ENCODE measurements at places on chromosomes 12 and 14.

DNA sequence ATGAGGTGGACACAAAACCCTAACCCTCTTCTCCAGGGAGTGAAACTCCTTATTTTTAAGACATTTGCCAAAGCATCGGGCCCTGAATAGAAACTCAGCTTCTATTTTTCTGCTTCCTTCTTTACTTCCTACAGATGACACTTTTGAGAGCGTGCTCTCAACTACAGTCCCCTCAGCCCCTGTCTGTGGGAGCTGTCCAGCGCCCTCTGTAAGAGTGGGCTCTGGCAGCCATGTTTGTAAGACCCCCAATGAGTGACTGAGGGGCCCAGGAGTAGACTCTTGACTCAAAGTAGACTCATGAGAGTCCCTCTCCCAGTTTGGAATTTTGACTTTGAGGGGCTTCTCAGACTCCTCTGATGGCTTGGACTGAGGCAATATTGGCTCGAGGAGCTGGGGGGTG, 25.5 kb upstream of the BATF start:
- DNase-seq, result no peak

DNA sequence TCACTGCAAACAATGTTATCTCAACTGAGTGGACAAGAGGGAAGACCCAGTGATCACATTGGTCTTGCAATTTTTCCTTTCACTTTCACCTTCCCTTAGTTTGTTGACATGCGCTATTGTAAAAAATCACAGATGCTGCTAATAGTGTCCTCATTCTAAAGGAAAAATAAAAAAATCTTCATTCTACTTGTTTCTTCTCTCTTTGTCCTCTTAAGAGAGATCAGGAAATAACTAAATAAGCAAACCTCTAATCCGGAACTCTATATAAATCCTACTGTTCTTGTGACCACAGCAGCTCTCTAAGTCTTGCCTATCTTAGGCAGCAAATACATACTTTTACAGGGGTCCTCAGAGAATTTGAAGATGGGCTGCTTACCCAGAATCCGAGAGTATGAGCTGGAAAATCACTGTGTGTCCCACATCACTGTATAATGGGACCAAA, 257.7 kb downstream of the NAV3 start:
- no peak for DNase-seq

DNA sequence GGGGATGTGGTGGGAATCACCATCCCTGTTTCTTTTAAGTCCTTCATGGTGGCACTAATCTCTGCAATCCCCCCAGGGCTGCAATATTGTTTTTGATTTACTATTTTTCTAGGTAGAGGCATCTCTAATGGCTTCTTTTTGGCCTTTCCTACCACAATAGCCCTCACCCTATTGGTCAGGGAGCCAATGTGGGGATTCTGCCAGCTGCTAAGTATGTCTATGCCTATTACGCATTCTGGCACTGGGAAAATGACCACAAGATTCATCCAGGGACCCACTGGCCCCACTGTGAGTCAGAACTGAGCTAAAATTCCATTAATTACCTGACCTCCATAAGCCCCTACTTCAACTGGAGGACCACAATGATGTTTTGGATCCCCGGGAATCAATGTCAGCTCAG, 15.9 kb upstream of the GLIPR1L2 start:
- DNase-seq, result no peak

GRCh38 chr14:39977198-39977597, 545.0 kb upstream of the FBXO33 start:
- no peak for DNase-seq

GRCh38 chr14:103124501-103125001, 1.3 kb downstream of the TNFAIP2 start:
- no peak for DNase-seq

Measured in activated naive CD4-positive, alpha-beta T cell treated with anti-CD3 and anti-CD28 coated beads, Interleukin-2, amount 50 U/mL, for 16 hours (primary cell).